ENCODE measurements at places on chromosomes 5 and 9.
A peak's percentile ranks its signal among the peaks of the same experiment; 100 is the strongest.

DNA sequence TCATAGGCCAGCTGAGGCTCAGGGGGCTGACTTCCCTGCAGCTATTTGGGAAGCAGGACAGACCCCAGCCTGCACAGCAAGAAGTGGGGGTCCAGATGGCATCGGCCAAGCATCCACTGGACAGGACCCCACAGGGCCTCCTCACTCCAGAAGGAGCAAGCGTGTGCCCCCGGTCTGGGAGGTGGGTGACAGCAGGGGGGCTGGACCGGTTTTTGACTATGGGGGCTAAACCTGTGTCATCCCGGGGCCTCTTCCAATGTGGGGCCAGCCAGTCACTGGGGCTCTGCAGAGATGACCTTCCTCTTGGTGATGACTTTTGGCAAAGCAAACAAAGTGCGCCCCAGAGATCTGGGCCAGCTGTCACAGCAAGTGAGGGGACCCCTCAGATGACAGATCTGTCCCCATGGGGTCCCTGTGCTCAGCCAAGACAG, 163.9 kb downstream of the OLFM1 start:
- H3K4me3 ChIP-seq = no peak overlapping the region
- H3K4me1 ChIP-seq = no peaks in the 10 kb centered on the region
- DNase-seq = no peak
- peaks cover 10% of the 10 kb centered on the region for H3K27me3 ChIP-seq

DNA sequence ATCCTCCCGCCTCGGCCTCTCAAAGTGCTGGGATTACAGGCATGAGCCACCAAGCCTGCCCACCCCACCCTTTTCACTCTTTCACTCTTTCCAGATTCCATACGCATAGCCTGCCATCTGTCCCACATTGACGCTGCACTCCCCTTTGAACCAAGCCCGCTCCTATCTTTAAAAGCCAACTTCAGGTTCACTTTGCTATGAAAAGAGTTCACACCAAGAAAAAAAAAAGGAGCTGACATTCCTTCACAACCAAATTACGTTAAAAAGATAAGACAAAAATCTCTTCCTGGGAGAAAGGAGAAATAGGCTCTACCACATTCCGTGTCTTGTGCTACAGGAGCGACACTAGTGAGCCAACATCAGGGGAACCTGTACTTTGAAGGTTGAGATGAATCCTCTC, 41.5 kb downstream of the DMRT1 start:
- H3K4me1 ChIP-seq = peaks cover 15% of the 10 kb centered on the region
- peaks cover 18% of the 10 kb centered on the region for H3K27me3 ChIP-seq
- no peak overlapping the region for H3K27ac ChIP-seq
- no peak for DNase-seq

- H3K27ac ChIP-seq = no peak overlapping the region
- H3K36me3 ChIP-seq = no peaks in the 10 kb centered on the region
- H3K4me1 ChIP-seq = no peaks in the 10 kb centered on the region
- peaks cover 12% of the 10 kb centered on the region for H3K27me3 ChIP-seq
- no peak for DNase-seq
- no peak overlapping the region for H3K4me3 ChIP-seq
Measured at GRCh38 chr5:156020647-156021046, 306.3 kb upstream of the SGCD start.

- peaks cover 14% of the 10 kb centered on the region for H3K4me1 ChIP-seq
- H3K27ac ChIP-seq = peak overlapping the region; percentile 86
Measured at GRCh38 chr9:129027685-129028191, 393 bp downstream of the SH3GLB2 start.

DNA sequence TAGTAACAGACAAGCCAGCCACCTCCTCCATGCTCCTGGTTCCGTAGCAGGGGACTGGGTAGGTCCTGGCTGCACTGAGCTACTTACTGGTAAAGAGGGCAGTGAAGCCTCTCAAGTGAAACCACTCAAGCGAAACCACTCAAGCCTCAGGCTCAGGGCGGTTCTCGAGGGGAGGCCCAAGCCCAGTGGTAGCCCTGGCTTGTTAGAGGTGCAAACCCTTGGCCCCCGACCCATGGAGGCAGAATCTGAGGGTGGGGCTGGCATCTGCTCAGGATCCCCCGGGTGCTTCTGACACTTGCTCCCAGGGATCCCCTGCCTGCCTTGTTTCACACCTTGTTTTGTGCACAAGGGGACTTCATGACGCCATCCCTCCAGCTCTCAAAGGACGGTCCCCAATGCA, 76.5 kb upstream of the OLFM1 start:
- DNase-seq = no peak
- H3K36me3 ChIP-seq = no peaks in the 10 kb centered on the region
- no peaks in the 10 kb centered on the region for H3K4me1 ChIP-seq
- peaks cover 8% of the 10 kb centered on the region for H3K27me3 ChIP-seq
- no peak overlapping the region for H3K27ac ChIP-seq

DNA sequence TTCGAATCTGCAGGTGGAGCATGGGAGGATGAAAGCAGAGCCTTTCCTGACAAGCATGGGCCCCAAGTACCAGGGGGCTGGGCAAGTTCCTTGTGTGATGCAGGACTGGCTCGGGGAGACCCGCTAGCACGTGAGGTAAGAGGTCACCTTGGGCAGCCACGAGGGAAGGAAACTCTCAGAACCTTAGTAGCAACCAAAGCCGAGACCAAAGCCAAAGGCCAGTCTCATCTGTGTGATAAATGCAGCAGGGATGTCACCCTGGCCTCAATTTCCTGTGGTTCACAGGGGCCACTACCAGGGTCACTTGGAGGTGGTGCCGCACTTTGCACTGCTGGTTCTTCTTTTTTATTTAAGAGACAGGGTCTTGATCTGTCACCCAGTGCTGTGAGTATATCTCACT, 39.5 kb downstream of the PRRT1B start:
- H3K27ac ChIP-seq = peak overlapping the region; percentile 87
- no peaks in the 10 kb centered on the region for H3K27me3 ChIP-seq
- no peak for DNase-seq
- peak overlapping the region; percentile 72 for H3K4me3 ChIP-seq
- peaks cover 6% of the 10 kb centered on the region for H3K36me3 ChIP-seq
- peaks cover 54% of the 10 kb centered on the region for H3K4me1 ChIP-seq

DNA sequence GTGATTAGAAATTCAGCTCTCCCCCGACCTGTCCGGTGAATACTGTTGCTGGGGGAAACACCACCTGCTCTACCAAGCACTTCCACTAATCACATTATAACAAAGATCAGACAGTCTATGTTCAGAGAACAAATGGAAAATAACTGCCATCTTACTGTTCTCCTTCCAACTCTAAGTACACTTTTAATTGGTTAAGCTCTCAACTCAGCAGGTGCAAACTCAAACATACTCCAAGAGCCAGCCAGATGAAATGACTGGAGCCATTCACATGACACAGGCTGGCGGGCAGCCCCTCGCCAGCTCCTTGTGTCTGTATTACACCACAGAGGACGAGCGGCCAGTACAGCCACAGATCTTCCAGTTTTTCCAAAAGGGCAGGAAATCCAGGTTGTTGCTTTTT, 16.1 kb downstream of the LIFR start:
- H3K4me3 ChIP-seq = no peak overlapping the region
- DNase-seq = no peak
- no peak overlapping the region for H3K27ac ChIP-seq
- H3K4me1 ChIP-seq = no peaks in the 10 kb centered on the region
- H3K36me3 ChIP-seq = no peaks in the 10 kb centered on the region

GRCh38 chr9:105405514-105406131, 42.2 kb upstream of the FSD1L start:
- H3K4me3 ChIP-seq = peak overlapping the region; percentile 61
- no peak for DNase-seq
- peak overlapping the region; percentile 42 for H3K27ac ChIP-seq
- peaks cover 25% of the 10 kb centered on the region for H3K4me1 ChIP-seq
- H3K36me3 ChIP-seq = peaks cover 17% of the 10 kb centered on the region
- peaks cover 67% of the 10 kb centered on the region for H3K27me3 ChIP-seq

GRCh38 chr9:32526041-32526706, at the start of gene RIGI:
Gene RIGI, minus strand, starts transcription at chr9:32526196. Its CDS starts 30 bp downstream, at chr9:32526166.
- H3K27me3 ChIP-seq = no peaks in the 10 kb centered on the region
- peak; percentile 77 for DNase-seq
- peaks cover 9% of the 10 kb centered on the region for H3K36me3 ChIP-seq
- peak within 1 kb of the TSS; percentile 99 for H3K4me3 ChIP-seq

GRCh38 chr5:82387001-82387818, 109.1 kb upstream of the RPS23 start:
- H3K27ac ChIP-seq = no peak overlapping the region
- H3K36me3 ChIP-seq = no peaks in the 10 kb centered on the region
- H3K27me3 ChIP-seq = no peaks in the 10 kb centered on the region
- no peaks in the 10 kb centered on the region for H3K4me1 ChIP-seq

DNA sequence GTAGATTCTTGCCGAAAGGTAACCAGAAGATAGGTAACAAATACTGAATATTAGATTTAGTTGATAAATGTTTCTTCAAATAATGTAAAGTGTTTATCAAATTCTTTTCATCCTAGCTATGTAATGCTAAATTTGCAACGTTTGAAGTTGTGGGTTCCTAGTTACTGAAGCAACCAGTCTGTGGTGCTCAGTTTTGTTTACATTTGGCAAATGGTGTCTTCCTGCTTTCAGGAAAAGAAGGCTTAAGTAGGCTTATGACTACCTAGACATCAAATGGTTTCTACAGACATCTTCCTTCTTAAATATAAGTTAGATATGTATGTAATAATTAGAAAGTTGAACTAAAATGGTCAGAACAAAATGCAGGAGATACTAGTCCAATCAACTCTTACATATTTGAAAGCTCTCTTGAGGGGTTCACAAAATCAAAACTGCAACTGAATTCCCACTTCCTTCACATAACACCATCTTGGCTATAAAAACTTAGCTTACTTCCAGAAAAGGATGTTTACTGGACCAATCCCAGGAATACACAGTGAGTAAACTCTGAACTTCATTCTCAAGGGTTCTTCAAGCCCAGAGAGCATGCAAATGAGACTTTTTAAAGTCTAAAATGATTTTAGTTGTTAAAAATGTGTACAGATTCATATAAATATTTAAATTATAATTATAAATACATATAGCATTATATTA, 125.7 kb upstream of the ITGA1 start:
- no peaks in the 10 kb centered on the region for H3K4me1 ChIP-seq
- no peak overlapping the region for H3K4me3 ChIP-seq
- H3K27ac ChIP-seq = no peak overlapping the region
- no peaks in the 10 kb centered on the region for H3K27me3 ChIP-seq
- DNase-seq = no peak
- H3K36me3 ChIP-seq = no peaks in the 10 kb centered on the region

DNA sequence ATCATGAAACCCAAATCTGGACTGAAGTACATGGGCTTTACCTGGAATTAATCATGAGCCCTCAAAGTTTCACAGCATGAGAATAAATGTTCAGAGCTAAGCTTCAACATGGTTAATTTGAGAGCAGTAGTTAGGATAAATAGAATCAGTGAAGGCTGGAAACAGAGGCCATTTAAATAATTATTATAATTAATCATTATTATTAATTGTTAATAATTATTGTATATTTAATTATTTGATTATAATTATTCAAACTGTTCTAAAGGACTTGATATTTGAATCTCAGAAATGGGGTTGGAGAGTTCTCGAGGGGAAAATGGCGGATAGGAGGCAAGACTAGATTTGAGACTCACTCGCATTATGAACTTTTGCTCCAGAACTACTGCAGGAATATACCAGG, 119.6 kb upstream of the ITGA1 start:
- H3K4me3 ChIP-seq = no peak overlapping the region
- H3K4me1 ChIP-seq = peaks cover 11% of the 10 kb centered on the region
- H3K27ac ChIP-seq = no peak overlapping the region
- H3K36me3 ChIP-seq = no peaks in the 10 kb centered on the region
- no peaks in the 10 kb centered on the region for H3K27me3 ChIP-seq
- DNase-seq = no peak

- no peaks in the 10 kb centered on the region for H3K4me1 ChIP-seq
- H3K4me3 ChIP-seq = no peak overlapping the region
- no peak overlapping the region for H3K27ac ChIP-seq
- no peak for DNase-seq
- H3K27me3 ChIP-seq = peaks cover 11% of the 10 kb centered on the region
- no peaks in the 10 kb centered on the region for H3K36me3 ChIP-seq
Measured at GRCh38 chr9:76873056-76873792, 32.7 kb downstream of the PRUNE2 start.

DNA sequence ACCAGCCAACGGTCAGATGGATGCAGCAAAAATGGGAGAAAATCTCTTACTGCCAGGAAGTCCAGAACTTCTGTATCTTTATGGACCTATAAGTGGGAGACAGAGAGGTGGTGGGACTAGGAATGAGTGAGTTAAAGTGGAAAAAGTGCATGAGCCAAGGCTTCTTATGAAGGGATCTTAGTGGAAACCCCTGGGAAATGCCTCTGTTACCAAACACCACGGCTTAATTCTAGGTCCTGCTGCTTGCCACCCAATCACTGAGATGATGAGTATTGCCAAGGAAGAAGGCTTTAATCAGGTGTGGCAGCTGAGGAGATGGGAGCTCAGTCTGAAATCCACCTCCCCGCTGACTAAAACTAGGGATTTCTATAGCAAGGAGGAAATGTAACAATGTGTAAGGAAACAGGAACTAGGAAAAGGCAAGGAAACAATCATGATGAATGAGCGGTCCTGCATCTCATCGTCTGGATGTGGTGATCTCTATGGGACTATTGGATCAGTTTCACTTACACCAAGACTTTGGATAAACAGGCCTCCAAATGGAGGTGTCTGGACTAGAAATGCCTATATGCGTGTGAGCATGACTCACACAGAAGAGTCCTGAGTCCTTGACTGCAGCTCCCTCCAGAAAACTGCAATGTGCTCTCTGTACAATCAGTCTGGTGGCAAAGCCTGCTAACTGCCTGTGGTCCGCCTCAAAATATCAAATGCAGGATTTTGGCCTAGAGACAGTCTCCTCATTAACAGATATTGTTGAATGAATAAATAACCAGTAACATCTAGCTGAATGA, 98.2 kb upstream of the PRR16 start:
- H3K4me3 ChIP-seq = no peak overlapping the region
- no peaks in the 10 kb centered on the region for H3K27me3 ChIP-seq
- no peaks in the 10 kb centered on the region for H3K4me1 ChIP-seq
- DNase-seq = no peak

DNA sequence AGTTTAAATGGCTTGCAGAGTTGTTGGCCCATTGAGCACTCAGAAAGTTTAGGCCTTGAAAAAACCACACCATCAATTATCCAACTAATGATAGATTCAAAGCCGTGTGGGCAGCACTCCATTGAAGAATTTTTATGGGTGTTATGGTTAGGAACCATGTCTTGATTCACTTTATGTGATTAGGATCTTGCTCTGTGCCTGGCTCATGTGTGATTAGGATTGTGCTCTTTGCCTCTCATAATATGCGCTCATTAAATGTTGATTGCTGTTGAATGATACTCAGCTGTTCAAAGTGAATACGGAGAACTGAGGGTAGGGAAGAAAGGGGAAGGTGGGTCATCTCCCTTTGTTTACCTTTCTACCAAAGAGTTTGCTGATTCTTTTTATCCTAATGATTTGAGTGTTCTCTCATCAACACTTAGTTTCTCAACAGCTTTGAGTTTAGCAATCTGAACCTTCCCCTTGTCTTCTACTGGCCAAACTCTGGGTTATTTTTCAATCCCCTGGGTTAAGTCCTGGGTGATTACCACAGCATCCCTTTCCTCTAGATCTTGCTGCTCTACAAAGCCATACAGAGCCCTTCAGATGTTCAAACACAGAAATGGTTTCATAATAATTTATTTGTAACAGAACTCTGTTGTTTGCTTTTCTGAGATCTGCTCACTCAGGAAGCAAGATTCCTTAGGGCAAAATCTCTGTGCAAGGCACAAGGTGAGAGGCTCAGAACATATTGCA, 668.8 kb upstream of the RGMB start:
- peaks cover 1% of the 10 kb centered on the region for H3K27me3 ChIP-seq
- no peaks in the 10 kb centered on the region for H3K36me3 ChIP-seq
- H3K4me3 ChIP-seq = no peak overlapping the region
- no peaks in the 10 kb centered on the region for H3K4me1 ChIP-seq
- no peak overlapping the region for H3K27ac ChIP-seq
- no peak for DNase-seq

All from naive thymus-derived CD8-positive, alpha-beta T cell (primary cell).